ENCODE measurements at places on chromosomes 16 and 17.

- DNase-seq, result no peak
These were observed 284.0 kb downstream of the SEC14L1 start for GRCh38 chr17:77424585-77425344.

DNA sequence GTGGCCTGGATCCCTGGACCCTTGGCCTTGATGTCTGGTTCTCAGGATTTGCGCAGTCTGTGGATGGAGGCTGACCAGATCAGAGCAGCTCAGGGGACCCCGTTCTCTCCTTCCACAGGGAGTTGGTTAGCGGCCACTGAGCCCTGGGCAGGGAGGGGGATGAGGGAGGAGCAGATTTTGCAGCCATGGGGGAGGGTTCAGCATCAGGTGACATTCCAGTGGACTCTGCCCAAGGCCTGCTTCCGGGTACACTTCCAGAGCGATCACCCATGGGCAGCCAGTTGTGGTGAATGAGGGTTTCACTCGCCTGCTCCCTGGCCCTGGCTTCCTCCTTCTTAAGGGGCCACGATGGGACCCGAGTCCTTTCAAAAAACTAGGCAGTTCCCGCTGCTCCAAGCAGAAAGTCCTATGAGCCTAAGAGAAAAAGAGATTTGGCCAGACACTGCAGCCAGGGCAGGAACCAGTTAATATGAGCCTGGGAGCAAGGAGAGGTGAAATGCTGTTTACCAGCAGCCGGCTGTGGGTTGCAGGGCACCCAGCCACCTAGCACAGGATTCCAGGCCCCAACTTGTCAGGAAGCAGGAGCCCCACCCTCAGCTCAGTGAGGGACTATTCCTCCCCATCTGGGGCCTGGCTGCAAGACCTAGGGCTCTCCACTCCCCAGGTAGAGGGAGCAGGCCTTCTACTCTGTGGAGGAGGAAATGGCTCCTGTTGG lies 4.7 kb upstream of the GPRC5C start:
- no peak for DNase-seq

- no peak for DNase-seq
These were observed 440 bp downstream of the C16orf96 start for GRCh38 chr16:4556580-4556979.

- DNase-seq, result peak; percentile 12
These were observed 2.1 kb downstream of the CPPED1 start for GRCh38 chr16:12801511-12802042.

GRCh38 chr16:69847643-69848042 lies 85.5 kb downstream of the WWP2 start:
- no peak for DNase-seq

- no peak for DNase-seq
These were observed 748 bp upstream of the PRSS8 start for GRCh38 chr16:31136287-31136662.

DNA sequence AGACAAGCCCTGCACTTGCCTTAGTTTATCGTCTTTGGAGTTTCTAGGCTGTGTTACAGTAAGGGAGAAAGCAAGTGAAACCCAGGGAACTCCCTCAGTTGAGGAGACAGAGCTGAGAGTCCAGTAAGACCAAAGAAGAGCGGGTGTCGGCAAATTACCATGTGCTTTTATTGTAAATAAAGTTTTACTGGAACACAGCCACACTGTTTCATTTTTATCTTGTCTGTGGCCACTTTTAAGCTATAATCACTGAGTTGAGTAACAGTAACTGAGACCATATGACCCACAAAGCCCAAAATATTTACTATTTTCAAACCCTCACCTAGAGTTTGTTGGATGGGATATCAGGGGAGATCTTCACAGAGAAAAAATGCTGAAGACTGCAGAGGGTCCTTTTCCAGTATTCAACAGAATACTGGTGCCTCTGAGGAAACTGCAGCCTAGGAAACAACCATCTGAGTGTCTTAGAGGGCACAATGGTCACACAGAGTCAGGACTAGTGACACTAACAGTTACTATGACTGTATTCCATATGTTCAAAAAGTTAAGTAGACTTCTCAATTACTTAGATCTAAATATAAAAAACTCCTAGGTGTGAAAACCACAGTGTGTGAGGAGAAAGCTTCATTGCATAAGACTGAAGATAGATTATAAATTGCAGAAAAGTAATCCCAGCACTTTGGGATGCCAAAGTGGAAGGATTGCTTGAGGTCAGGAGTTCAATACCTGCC lies 351.1 kb upstream of the TBX2 start:
- DNase-seq, result no peak

DNA sequence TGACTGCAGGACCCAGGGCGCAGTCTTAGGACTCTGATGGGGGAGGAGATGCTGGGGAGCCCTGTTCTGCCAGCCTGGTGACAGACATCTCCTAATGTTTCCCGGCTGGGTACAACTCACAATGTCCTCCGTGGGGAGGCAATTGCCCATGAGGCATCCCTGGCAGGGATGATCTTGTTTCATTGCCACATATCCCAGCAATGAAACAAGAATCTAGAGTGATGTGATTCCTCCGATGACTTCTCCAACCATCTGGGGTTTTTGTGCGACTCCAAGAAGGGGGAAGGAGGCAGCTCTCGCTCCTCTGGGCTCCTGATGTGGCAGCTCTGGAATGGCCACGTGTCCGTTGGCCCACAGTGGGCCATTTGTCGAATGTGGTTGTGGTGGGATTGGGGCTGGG lies 255.8 kb downstream of the SEC14L1 start:
- DNase-seq, result no peak

GRCh38 chr17:17907469-17907868 lies 64.7 kb downstream of the TOM1L2 start:
- DNase-seq, result no peak

- no peak for DNase-seq
These were observed 78.3 kb upstream of the RPL38 start for GRCh38 chr17:74125156-74125555.

GRCh38 chr16:85344502-85345128 lies 232.3 kb upstream of the CIBAR2 start:
- no peak for DNase-seq

DNA sequence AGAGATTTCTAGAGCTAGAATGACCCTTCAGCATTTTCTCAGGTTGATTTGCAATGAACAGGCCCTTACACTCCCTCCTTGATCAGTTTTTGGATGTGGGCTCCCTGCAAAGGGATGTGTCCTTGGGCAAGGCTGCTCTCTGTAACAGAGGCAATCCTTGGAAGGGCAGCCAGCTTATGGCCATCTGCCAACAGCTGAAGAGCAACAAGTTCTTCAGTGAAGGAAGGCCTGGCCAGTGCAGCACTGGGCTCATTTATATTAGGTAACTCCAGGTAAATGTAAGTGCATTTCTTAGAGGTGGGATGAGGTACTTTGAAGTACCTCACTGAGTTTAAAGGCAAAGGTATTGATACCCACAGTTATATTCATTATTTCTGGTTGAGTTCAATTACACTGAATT lies 114.3 kb upstream of the KCNJ16 start:
- DNase-seq, result no peak

GRCh38 chr17:63516910-63517824 lies 6.0 kb upstream of the KCNH6 start:
- peak; percentile 34 for DNase-seq

DNA sequence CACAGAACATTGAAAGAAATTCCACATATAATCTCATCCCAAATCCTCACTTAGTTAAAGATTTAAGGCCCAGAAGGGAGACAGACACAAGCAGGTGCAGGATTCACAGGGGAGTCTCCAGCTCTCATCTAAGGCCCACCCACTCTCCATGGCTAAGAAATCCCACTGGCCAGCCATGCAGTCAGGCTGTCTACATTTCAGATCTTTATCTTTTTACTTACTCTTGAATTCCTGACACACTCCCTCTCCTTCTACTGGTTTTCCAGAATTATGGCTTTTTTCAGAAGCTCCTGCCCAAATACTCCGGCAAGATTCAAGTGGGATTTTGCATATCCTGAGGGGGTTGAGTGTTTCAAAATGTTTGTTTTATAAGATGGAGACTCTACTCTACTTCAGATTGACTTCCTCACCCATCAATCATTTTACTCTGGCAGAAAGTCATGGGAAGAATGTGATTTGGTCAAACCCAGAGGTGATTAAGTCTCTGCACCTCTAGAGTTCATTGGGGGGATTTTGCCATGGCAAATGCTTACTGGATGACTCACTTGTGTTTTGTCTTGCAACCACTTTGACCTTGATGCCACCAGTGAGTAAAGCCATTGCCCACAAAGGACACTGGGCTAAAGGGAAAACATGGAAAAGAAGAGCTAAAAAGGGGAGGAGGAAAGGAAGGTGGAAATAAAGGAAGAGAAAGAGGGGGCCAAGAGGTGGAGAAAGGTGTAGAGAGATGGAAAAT lies 688.8 kb upstream of the SALL1 start:
- no peak for DNase-seq

DNA sequence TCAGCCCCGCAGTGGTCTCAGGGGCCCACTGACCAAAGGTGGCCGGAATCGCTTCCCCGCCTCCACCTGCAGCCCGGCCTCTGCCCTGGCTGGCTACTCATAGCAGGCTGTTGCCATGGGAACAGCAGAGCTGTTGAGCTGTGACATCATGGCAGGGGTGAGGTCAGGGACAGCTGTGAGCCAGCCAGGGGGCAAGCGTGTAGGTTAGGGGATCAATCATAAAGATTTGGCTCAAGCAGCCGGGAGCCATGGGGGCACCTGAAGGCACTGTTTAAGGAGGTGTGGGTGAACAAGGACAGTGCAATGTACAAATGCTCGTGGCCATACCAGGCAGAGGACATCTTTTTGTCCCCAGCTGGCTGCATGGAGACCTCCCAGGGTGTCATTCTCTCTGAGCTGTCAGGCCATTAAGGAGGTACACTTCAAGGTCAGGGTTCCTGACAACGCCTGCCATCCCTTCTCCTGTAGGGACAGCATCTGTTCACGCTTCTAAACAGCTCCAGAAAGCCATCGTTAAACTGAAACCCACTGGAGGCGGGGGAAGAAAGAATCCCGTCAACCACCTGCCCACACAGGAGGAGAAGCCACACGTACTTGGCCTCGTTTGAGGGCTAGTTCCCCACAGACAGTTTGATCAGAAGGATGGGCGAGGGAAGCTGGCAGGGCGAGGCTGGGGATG lies at the start of gene CEP295NL:
Gene CEP295NL (minus strand): TSS at position 101 of the 679 bp plus-strand sequence. CDS start 1,373 bp downstream, outside the sequence.
- DNase-seq, result no peak

DNA sequence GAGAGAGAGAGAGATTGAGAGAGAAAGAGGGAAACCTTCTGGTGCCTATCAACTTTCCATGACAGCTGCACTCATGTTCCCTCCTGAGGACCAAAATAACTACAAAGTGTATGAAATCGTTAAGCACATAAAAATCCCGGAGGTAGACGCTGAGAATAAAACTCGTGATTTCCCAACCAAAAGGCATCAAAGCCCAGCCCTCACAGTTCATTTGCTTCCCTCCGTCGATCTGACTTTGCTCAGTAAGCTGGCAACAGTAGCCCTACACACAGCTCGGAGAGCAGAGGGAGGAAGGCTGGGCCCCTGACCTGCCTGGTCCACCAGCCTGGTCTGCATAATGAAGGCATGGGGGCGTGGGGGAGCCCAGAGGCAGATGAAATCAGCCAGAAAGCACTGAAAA lies 273.9 kb upstream of the ZFHX3 start:
- no peak for DNase-seq

DNA sequence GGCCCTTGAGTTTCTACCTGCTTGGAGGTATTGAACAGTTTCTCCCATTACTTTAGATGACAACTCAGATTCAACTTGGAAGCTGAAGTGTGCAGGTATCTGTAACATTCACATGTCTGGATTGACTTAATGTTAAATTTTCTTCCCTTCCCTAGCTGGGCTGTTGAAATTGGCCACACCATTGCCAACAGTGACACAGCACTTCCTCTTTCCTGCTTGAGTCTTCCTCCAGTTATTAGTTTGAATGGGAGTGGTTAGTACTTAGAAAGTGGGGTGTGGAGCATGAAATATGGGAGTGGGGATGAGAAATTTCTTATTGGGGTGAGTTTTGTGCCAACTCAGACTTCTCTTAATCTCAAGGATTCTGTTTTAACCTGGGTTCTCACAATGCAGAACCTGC lies 454.9 kb downstream of the KCNJ2 start:
- DNase-seq, result no peak

GRCh38 chr17:65978871-65979270 lies 213.1 kb downstream of the CEP112 start:
- DNase-seq, result no peak

GRCh38 chr16:49023050-49023449 lies 258.6 kb downstream of the CBLN1 start:
- DNase-seq, result no peak

GRCh38 chr16:27650073-27650701 lies 100.2 kb downstream of the KATNIP start:
- no peak for DNase-seq

DNA sequence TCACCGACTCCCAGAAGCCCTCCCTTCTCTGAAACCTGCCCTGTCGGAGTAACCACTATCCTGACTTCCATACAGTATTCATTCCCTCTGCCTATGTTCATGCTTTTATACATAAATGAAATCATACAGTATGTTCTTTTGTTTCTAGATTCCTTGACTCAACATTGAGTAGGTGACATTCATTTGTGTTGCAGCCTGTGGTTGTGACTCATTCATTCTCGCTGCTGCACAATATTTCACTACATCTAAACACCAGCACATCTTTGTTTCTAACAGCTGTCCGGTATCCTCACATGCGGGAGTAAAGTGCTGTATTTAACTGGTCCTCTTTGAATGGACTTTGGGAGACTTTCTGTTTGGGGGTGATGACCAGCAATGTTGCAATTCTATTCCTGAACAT lies 135.0 kb upstream of the FOXF1 start:
- DNase-seq, result no peak

- no peak for DNase-seq
These were observed 9.7 kb downstream of the CACNG1 start for GRCh38 chr17:67054011-67054591.

DNA sequence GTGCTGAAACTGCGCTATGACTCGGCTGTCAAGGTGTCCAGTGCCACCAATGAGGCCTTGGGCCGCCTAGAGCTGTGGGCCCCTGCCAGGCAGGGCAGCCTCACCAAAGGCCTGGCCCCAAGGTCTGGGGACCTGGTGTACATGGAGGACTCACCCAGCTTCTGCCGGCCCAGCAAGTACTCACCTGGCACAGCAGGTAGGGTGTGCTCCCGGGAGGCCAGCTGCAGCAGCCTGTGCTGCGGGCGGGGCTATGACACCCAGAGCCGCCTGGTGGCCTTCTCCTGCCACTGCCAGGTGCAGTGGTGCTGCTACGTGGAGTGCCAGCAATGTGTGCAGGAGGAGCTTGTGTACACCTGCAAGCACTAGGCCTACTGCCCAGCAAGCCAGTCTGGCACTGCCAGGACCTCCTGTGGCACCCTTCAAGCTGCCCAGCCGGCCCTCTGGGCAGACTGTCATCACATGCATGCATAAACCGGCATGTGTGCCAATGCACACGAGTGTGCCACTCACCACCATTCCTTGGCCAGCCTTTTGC lies 25.0 kb downstream of the WNT9B start:
- no peak for DNase-seq

- no peak for DNase-seq
These were observed at the start of gene EPN3 for GRCh38 chr17:50532452-50533024. Gene EPN3 (plus strand): TSS chr17:50532735. CDS start chr17:50536557, 3,822 bp downstream.

- DNase-seq, result peak; percentile 39
These were observed 3.3 kb downstream of the POLR3E start for GRCh38 chr16:22300427-22301071.

GRCh38 chr16:84933774-84934631 lies 77.3 kb downstream of the ZDHHC7 start:
- DNase-seq, result no peak

GRCh38 chr17:349666-350065 lies 2.9 kb downstream of the RPH3AL start:
- no peak for DNase-seq

- no peak for DNase-seq
These were observed 8.4 kb upstream of the ARHGAP17 start for GRCh38 chr16:25023556-25023955.

GRCh38 chr17:5644065-5644464 lies 59.8 kb upstream of the NLRP1 start:
- no peak for DNase-seq
